ENCODE measurements at places on chromosomes 3 and 15.

- DNase-seq: no peak
These were observed 293.2 kb downstream of the MCTP2 start for GRCh38 chr15:94524565-94524964.

- no peak for DNase-seq
These were observed 71.2 kb downstream of the OTOL1 start for GRCh38 chr3:161567577-161568361.

DNA sequence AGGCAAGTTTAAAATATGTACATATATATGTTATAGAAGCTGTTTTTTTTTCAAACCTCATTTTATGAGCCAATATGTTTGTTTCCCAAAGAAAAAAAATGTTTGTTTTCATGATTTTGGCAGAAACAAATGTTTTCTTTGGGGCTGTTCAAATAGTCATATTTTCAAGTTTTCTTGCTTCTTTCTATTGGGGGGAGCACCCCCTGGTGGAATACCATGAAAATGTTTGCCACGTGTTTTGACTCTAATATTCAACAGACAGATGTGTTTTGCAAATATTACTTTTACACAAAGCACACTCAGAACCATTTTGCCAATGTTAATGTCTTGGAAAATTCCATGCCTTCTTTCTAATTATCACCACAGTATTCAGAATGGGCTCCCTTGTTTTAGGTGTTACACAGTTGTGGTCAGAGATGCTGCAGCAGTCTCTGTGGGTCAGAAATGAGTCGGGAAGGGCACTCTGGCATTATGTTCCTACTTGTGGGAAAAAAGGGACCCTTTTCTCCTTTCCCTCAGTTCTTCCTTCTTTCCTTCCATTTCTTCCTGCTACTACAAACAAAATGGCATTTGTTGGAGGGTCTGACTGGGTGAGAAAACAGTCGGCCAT lies 817.0 kb downstream of the TUSC7 start:
- no peak for DNase-seq

DNA sequence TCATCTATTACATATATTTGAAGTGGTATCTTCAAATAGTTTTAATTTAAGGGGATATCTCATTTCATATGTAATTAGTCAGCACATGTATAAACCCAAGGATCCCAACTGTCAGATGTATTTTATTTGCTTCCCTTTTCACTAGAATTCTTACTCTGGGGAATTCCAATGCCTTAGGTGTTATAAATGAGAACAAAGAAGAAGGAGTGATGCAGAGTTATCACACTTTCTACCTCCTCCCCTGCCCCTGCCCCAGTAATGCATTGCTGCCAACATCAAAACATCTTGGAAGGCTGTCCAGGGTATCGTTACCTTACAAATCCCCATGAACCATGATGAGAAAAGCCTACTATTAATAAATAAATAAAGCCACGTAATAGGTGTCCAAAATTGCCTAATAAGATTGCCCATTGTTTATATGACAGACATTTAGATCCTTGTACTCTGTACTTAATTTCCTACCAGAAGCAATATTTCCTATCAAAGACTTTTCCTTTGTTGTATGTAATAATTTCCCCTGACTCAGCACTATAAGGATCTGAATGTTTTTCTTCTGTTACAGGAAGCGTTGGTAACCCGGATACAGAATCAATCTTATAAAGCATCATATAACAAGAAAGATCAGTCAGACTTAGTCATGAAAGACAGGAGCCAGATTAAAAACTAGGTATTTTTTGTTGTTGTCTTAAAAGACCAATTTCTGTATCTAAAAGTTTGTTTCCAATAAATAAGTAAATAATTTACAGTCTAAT lies 38.8 kb downstream of the CBLB start:
- no peak for DNase-seq

DNA sequence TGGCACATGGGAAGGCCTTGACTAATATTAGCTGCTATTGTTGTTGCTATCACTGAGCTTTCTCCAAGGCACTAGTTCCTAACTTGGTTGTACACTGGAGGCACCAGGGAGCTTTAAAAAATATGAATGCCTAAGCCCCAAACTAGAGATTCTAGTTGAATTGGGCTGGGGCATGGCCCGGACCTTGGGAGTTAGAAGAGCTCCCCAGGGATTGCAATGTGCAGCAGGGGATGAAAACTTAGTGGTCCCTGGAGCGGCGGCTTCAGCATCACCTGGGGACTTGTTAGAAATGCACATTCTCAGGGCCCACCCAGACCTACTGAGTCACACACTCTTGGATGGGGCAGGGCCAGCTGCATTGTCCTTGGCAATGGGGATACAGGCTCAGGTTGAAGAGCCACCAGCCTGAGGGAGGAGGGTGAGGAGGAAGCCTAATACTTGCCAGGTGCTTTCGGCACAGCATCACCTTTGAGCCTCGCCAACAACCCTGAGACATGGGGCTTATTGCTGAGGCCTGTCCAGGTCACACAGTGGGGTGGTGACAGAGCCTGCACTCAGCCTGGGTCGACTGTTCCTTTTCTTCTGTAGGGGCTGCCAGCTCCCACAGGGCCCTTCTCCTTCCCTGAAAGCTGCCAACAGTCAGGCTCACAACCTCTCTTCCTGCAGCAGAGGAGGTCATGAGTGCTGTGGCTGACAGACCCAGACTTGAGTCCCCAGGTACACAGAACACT lies 84.5 kb downstream of the ATP2B2 start:
- no peak for DNase-seq

DNA sequence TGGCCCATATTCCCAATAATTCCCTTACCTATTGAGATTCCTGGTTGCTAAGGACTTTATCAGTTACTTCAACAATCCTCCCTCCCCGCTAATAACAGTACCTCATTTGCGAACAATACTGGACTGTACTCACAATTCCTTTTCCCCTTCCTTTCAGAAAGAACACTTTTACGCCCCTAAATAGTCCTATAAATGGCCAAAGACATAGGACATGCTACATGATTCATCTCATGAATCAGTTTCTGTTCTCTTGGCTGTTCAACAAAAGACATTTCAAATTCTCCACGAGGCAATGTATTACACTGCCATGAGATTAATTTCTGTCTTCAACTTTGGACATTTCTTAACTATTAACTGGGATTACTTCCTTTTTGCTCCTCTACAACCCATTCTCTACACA lies 264.4 kb downstream of the TIGIT start:
- DNase-seq: no peak

GRCh38 chr15:69217381-69217780 lies 56.9 kb downstream of the GLCE start:
- no peak for DNase-seq
